ENCODE measurements at places on chromosomes 1 and 21.

DNA sequence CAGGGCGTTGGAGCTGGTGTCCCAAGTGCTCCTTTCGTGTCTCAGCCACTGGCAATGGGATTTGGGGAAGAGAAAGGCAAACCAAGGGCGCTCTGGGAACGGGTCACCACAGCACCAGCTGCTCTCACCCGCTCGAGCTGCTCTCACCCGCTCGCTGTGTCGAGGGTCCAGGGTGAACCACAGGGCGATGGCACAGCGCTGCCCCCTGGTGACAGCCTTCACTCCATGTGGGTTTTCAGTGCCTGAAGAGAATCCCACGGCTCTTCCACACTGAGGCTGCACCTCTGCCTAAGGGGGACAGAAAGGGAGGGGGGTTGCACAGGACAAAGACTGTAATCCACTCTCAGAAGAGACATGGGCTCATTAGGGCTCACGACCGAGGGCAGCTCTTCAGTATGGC lies 7.1 kb upstream of the CLDN19 start:
- DNase-seq, result no peak

GRCh38 chr1:55276671-55277376 lies 61.7 kb upstream of the USP24 start:
- DNase-seq, result peak; percentile 52

DNA sequence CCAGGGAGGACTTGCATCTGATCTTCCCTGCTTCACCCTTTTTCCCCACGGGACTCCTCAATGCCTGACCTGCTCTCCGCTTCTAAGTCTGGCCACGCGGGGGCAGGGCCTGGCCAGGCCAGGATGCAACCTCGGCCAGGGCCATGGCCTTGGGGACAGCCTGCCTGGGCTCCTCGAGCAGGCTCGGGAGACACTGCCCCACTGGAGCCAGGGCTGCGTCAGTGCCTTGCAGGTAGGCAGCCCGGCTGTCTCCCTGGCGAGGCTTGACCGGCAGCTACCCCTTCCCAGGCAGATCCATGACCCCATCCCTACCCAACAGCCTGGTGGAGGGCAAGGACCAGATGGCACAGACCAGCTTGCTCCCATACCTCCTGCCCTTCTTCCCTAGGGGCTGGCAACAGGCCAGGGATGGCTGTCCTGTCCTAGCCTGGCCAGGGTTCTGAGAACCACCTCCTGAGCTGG lies 2.7 kb upstream of the PRDM16 start:
- DNase-seq, result no peak

- no peak for DNase-seq
These were observed 60.6 kb upstream of the LRRC8B start for GRCh38 chr1:89464008-89464407.

GRCh38 chr1:180542113-180542837 lies 16.5 kb upstream of the OVAAL start:
- no peak for DNase-seq

DNA sequence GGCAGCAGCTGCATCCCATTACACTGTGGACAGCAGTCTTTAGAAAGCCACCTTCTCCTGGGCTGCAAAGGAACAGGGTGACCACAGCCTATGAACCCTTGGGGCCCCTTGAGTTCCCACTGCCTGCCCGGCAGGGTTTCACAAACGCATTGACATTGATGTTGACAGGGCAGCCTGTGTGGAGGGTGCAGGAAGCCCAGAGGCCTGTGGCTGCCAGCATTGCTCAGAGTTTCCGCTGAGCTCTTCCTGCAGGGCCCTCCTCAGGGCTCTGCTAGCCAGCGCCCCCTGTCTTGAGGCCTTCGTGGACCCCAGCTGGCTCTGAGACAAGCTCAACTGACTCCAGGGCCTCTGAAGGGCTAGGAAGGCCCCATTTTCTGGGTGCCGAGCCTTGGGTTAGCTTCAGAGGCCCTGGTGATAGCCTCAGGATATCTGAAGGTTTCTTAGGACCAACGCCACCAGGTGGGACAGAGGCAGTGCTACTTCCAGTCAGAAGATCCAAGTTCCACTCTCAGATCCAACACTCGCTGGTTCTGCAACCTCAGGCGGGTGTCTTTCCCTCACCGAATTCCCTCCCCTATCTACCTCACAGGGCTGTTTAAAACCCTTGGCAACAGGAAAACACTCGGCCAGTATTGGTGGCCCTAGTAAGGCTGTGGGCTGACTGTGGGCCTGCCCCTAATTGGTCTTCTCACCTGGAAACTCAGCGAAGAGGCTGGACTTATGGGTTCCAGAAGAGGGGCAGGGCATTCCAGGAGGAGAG lies 27.2 kb upstream of the EPS8L3 start:
- no peak for DNase-seq

- no peak for DNase-seq
These were observed 129.8 kb upstream of the SAMSN1 start for GRCh38 chr21:14675774-14676530.

DNA sequence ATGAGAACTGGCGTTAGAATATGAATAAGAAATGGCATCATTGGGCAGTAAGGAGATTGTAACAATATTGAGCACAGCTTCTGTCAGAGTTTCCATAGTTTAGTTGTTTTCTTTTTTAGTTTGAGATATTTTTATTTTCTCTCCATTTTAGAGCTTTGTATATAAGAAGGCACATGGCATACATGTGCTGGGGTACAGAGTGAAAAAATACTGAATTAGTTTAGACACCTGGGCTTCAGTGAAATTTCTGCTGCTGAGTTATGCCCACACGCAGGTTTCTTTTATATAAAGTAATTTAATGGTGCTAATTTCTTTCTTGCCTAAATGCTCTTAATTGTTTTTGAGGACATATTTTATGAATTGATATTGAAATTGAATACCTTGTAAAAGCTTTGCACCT lies 53.6 kb upstream of the RWDD3 start:
- no peak for DNase-seq

- DNase-seq, result no peak
These were observed 457.8 kb downstream of the PTPRC start for GRCh38 chr1:199096591-199096990.

GRCh38 chr1:22420455-22421053 lies 31.1 kb upstream of the ZBTB40 start:
- peak; percentile 44 for DNase-seq

GRCh38 chr1:158163000-158163947 lies 17.4 kb upstream of the CD1D start:
- DNase-seq, result no peak

DNA sequence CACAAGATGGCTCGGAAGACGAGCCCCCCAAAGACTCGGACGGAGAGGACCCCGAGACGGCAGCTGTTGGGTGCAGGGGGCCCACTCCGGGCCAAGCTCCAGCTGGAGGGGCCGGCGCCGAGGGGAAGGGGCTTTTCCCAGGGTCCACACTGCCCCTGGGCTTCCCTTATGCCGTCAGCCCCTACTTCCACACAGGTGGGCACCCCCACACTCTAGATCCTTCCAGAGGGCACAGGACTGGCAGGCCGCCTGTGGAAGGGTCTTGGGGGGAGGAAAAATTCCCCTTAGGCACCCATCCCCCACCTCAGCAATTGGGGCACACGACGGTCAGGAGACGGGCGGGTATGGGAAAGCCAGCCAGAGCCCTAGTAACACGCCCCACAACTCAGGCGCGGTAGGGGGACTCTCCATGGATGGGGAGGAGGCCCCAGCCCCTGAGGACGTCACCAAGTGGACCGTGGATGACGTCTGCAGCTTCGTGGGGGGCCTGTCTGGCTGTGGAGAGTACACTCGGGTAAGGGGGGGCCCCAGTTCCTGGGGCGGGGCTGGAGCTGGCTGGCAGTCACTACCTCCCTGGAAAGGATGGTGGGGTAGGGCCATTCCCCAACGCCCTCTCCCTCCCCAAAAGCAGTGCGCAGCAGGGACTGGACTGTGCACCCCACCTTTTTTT lies 16.1 kb downstream of the NOC2L start:
- DNase-seq, result no peak
